Femur (tissue), 1 donor: ENCODE measurements at places on chromosomes 1 and 21.
A peak's percentile ranks its signal among the peaks of the same experiment; 100 is the strongest.

GRCh38 chr1:100721526-100722207 is 2.1 kb downstream of the VCAM1 start:
- peak; percentile 73 for DNase-seq

DNA sequence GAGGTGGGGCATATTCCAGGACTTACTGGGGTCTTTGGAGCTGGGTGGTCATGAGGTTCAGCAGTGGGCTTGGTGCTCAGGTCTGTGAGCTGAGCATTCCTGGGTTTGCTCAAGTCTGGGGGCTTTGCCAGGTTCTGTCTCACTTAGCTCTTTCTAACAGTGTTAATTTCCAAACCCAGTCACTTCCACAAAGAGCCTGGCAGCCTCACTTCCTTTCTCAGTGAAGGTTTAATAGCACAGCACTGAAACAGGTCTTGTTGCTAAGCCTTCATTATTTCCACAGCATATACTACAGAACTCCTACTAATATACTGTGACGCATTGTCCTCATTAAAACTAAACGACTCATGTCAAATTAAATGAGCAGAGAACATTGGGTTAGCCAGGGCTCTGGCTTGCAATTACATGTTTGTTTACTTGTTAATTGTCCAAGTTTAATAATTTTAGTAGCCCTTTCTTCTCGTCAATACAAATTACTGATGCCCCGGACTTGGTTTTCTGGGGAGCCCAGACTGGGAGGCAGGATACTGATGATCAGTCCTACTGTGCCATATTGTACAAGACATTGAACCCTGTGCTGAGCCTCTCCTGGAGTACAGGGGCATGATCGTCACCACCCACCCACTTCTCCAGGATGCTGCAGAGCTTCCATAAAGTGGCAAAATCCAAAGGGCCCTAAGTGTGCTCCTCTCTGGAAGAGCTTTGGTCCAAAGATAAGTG is 170.7 kb downstream of the IER5 start:
- no peak for DNase-seq

DNA sequence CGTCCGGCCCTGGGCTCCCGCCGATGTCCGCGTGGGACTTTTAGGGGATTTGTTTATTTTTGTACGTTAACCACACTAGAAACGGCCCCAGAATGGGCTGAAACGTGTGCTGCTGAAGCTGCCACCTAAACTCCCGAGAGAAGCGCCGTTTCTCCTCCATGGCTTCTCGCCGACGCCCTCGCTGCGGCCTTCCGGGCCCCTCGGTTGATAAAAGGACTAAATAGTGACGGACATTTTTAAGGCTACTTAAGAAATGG is 678 bp upstream of the PTTG1IP start:
- peak; percentile 48 for DNase-seq

- no peak for DNase-seq
These were observed 2.5 kb upstream of the GBP4 start for GRCh38 chr1:89201106-89201794.

DNA sequence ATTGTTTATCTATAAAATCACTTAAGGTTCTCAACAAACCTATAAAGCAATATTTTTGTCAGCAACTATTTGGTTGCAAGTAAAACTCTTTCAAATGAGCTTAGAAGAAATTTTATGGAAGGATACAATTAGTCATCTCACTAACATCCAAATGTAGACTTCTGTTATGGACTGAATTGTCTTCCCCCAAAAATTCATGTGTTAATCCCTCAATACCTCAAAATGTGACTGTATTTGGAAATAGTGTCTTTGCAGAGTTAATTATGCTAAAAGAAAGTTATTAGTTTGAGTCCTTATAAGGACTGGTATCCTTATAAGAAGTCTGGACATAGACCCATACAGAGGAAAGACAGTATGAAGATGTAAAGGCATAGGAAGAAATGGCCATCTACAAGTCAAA is 357.8 kb upstream of the PRMT6 start:
- DNase-seq, result no peak

- no peak for DNase-seq
These were observed 27.2 kb downstream of the MRPL37 start for GRCh38 chr1:54227091-54227602.

DNA sequence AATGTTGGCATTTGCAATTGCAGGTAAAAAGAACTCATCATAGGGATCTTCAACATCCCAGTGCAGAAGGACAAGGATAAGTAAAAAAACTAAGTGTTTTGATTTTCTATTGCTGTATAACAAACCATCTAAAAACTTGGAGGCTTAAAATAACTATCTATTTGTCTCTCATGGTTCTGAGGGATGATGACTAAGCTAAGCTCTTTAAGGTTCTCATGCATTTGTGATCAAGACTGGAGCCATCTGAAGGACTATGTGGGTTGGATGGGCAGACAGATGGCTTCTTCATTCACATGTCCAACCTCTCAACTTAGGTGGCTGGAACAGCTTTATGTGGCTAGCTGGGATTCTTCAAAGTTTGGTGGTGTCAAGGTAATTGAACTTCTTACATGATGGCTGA is 51.5 kb downstream of the RPL5 start:
- no peak for DNase-seq

DNA sequence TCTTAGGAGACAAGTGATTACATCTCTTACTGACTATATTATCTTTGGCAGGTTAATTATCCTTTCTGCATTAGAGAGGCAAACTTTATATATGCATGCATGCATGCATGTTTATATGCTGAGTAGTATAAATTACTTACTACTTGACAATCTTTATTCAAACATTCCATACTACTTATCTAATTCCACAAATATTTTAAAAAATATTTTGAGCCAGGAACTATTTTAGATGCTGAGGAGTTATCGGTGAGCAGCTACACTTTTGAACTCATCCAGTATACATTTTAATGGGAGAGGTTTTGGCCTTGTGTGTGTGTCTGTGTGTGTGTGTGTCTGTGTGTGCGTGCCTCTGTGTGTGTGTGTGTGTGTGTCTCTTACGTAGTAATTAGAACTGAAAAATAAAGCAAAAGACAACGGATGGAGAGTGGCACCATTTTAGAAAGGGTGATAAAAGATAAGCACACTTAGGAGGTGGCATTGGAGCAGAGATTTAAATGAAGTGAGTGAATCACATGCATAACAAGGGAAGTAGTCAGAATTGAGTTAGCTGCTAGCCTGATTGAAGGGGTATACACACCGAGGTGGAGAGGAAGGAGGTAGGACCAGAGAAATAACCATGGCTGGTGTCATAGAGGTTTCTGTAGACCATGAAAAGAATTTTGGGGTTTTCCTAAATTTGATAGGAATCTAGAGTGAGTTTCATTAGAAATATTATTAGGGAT is 1488.4 kb downstream of the MRPL39 start:
- no peak for DNase-seq

DNA sequence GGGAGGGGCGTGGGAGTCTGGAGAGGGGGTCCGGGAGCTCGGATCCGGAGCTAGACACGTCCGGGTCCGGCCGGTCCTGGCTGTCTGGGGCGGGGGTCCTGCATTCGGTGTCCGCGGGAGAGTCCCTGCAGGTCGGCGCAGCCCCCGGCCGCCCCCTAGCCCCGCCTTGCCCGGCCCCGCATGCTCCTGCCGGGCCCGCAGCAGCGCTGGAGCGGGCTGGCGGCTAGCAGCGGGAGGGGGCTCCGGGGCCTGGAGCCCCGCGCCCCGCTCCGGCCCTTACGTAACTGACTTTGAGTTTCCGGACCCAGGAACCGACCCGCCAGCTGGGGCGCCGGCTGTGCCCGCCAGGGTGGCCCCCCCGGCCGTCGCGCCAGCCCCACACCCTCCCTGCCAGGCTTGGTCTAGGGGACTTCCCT is 26.9 kb upstream of the EPB41 start:
- DNase-seq, result peak; percentile 58
